ENCODE measurements at places on chromosomes 4 and X. TPM values are rescaled to one million over a fixed set of nuclear protein-coding genes. Genes with fewer than 3 reads are reported as not detected.
A peak's percentile ranks its signal among the peaks of the same experiment; 100 is the strongest.

The IGFBP7 gene
- 7.6 TPM for total RNA-seq

DNA sequence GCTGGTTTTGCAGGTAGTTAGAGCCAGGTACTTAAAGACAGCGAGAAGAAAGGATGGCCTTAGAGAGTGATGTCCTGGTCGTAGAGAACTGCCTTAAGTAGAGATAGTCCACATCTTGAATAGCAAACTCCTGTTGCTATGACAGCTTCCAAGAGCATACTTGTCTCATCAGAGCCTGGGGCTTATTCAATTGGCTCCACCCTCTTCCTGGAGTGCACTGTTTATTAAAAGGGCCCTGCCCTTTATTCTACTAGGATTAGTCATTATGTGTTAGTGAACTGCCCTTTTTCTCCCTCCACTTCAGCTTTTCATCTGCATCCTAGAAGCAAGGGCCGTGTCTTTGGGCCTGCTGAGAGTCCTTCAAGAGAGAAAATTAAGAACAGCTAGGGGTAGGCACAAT, 94.5 kb upstream of the EOLA2 start:
- no peak for DNase-seq
- peaks cover 8% of the 10 kb centered on the region for H3K4me1 ChIP-seq
- peaks cover 4% of the 10 kb centered on the region for H3K36me3 ChIP-seq
- no peaks in the 10 kb centered on the region for H3K27me3 ChIP-seq
- H3K4me3 ChIP-seq = no peak overlapping the region

DNA sequence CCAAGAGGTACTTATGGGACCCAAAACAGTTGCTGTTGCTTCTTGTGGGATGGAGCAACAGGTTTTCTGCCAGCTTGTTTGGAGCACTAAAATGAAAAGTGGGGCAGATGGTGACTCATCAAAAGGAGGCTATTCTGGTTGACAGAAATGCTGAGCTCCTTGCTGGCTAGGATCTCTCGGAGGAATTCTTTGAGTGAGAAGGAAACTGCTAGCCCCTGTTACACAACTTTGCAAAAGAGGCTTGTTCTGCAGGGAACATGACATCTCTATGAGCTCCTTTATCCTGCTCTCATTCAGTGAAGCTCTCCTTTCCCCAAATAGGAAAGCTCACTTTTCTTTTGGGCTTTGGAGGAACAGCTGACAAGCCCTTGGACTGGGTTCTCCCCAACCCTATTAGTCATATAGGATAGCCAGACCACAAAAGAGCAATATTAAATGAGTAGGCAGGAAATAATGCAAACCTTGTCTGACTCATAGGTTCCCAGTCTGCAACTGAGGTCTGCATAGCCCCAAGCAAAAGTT, 108.3 kb downstream of the CDS1 start:
- no peak overlapping the region for H3K27ac ChIP-seq
- DNase-seq = no peak
- no peaks in the 10 kb centered on the region for H3K27me3 ChIP-seq

DNA sequence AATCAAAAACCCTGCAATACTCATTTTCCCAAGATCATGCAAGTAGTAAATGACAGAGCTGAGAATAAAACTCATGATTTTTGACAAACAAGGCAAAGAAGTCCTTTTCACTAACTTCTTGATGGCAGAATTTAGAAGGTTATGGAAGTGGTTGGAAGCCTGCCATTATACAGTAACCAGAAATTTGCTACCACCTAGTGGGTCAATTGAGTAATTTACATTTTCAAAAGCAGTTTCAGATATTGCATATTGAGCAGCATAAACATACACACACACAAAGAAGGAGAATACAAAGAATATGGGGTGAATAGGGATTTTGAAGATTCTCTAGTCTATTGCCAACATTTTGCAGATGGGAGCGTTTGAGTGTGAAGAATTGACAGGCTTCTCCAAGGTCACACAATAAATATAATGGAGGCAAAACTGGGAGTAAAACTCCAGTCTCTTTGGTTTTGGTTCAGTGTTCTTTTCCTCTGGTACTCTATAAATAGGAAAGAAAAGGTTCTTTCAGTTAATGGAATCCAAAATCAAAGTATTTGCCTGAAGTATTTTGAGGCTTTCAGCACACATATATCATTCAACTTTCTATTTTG, 70.2 kb downstream of the GC start:
- no peak overlapping the region for H3K4me3 ChIP-seq
- H3K27ac ChIP-seq = peak overlapping the region; percentile 12
- no peaks in the 10 kb centered on the region for H3K36me3 ChIP-seq
- peaks cover 3% of the 10 kb centered on the region for H3K27me3 ChIP-seq
- DNase-seq = no peak

The FAM47E gene
- total RNA-seq = 1.1 TPM

DNA sequence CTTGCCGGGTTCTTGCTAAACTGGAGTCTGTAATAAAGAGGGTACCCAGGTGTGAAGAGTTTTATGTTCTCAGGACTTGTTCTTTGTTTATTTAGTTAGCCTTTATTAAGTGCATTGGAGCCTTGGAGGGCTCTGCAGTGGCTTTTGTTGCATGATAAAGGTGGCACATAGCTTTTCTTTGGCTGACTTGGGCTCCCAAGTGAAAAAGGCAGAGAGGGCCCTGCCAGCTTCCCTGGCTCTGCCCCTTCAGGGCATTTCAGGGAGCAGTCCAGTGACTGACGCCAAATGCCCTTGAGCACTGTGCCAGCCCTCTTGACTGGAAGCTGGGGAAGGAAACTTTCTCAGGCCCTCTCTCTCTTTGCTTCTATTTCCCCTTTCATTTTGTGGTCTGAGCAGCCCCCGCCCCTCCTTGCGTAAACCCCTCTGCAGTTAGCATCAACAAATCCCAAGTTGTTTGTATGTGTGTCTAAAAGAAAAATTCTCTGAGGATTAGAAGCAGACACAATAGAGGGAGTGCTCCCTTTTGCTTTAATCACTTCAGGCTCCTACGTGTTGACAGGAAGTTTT, 152.2 kb downstream of the NHS start:
- DNase-seq = no peak
- peak overlapping the region; percentile 75 for H3K27ac ChIP-seq
- no peak overlapping the region for H3K4me3 ChIP-seq
- no peaks in the 10 kb centered on the region for H3K36me3 ChIP-seq

The HSFX1 gene
- 5.5 TPM for total RNA-seq

The ASB9 gene
- 2.8 TPM for total RNA-seq

DNA sequence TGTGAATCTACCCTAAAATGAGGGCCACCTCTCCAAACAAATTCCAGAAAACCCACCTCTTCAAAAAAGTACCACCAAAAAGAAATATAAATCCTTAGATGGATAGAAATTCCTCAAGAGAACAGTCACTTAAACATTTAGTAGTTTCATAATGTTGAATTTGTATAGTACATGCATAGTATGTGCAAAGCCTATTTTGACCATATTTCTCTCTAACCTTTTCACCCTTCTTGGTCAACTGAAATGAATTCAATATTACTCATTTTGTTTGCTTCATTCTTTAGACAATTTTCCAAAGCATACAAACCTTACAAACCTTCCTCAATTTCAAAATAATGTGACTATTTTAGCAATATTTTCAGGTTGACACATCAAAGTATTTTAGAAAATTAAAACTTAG, 4.1 kb downstream of the RHOXF1 start:
- no peak overlapping the region for H3K4me3 ChIP-seq
- H3K4me1 ChIP-seq = no peaks in the 10 kb centered on the region
- no peak overlapping the region for H3K27ac ChIP-seq
- no peak for DNase-seq
- H3K36me3 ChIP-seq = no peaks in the 10 kb centered on the region

The CNGA1 gene
- not detected for total RNA-seq

The CNOT6L gene
- total RNA-seq = 35.3 TPM

DNA sequence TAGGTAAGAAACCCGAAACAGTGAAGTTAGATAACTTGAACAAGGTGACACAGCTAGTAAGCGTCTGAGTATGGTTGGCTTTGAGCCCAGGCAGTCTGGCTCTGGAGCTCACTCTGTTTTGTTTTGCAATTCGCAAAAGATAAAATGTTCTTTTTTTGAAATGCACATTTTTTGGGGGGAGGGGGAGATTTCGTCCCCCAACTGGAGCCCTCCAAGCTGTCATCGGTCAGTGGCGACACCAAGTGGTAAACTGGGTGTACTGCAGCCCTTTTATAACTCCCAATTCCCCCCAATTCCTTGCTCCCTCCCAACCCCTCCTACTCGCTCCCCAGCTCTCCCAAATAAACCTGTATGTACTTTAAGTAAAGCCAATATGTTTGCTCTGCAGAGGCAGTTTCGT, 2.8 kb upstream of the CLCN5 start:
- no peaks in the 10 kb centered on the region for H3K4me1 ChIP-seq
- peak; percentile 34 for DNase-seq
- peaks cover 2% of the 10 kb centered on the region for H3K27me3 ChIP-seq

The PABPC5 gene
- 1.5 TPM for total RNA-seq

DNA sequence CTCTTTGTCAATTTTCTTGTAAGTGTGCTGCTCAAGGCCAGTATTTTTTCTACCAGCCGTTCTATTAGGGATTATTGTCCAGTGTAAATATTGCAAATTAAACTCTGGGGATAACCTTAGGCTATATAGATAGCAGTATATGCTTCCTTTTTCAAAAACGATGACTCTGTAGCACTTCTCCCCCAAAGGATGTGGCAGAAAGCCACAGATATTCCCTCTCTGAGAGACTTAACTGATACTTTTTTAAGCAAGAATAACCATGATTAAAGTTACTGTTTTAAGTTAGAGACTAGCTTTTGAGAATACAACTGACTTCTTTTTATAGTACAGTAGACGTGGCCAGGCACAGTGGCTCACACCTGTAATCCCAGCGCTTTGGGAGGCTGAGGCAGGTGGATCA, 130.0 kb downstream of the FHIP1A start:
- DNase-seq = no peak
- no peaks in the 10 kb centered on the region for H3K27me3 ChIP-seq
- H3K36me3 ChIP-seq = no peaks in the 10 kb centered on the region

- no peak for DNase-seq
- no peaks in the 10 kb centered on the region for H3K36me3 ChIP-seq
- peaks cover 4% of the 10 kb centered on the region for H3K4me1 ChIP-seq
- H3K27me3 ChIP-seq = peaks cover 2% of the 10 kb centered on the region
- no peak overlapping the region for H3K27ac ChIP-seq
These were observed 61.6 kb downstream of the KDM5C start for GRCh38 chrX:53163436-53163835.

- DNase-seq = no peak
- no peaks in the 10 kb centered on the region for H3K4me1 ChIP-seq
- H3K4me3 ChIP-seq = no peak overlapping the region
These were observed 41.6 kb upstream of the NKRF start for GRCh38 chrX:119647552-119648420.

DNA sequence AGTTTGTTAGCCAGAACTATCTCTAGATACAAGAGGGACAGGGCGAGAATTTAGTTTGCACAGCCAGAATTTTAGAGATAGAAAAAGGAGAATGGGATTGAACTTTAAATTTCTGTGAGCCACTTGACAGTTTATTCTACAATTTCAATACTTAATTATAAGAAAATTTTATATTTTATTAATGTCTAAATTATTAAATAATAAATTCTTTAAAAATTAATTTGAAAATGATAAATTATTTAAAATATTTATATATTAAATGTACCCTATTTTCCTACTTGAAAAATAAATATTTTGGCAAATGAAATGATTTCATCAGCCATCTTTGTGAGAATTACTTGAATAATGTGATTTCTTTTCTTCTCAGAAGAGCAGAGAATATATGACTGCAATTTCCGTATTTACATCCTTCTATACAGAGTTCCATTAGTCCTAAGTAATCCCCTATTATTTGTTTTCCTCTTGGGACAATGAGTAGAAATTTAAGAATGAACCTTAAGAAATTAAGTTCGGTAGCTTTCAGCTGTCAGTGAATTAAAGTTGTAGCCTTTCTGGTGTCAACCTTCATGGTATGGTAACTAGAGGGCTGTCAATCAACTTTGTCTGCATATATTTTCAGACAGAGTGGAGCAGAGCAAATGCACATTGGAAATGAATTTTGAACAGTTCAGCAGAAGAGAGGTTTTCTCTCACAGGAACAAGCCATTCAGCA, 763.9 kb downstream of the PCDH18 start:
- H3K27me3 ChIP-seq = no peaks in the 10 kb centered on the region
- DNase-seq = no peak
- no peak overlapping the region for H3K27ac ChIP-seq
- H3K4me3 ChIP-seq = no peak overlapping the region
- no peaks in the 10 kb centered on the region for H3K36me3 ChIP-seq
- no peaks in the 10 kb centered on the region for H3K4me1 ChIP-seq

- no peak overlapping the region for H3K4me3 ChIP-seq
- H3K27me3 ChIP-seq = peaks cover 4% of the 10 kb centered on the region
- no peaks in the 10 kb centered on the region for H3K36me3 ChIP-seq
- DNase-seq = no peak
- peaks cover 5% of the 10 kb centered on the region for H3K4me1 ChIP-seq
These were observed 67.7 kb downstream of the UGT2A3 start for GRCh38 chr4:68883870-68884269.

The NHSL2 gene
- 57.6 TPM for total RNA-seq

The HSFX4 gene
- total RNA-seq = not detected

DNA sequence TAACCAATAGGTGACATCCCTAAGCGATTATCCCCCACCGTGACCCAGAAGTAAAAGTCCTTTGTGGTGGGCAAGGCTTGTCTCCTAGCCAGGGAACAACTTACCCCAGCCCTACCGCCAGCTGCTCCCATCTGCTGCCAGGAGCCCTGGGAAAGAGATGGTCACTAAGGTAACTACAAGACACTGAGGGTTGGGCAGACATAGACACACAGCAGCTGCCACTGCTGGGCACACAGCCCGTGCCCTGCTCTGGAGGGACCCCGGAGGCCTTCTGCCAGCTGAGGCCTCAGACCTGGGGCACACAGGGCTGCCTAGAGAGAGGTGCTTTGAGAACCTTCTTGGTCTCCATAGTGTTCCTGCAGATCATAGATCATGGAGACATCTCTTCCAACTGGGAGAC, 53.0 kb upstream of the PROM1 start:
- H3K4me3 ChIP-seq = no peak overlapping the region
- no peak overlapping the region for H3K27ac ChIP-seq
- H3K27me3 ChIP-seq = peaks cover 4% of the 10 kb centered on the region
- H3K4me1 ChIP-seq = no peaks in the 10 kb centered on the region
- H3K36me3 ChIP-seq = peaks cover 3% of the 10 kb centered on the region

DNA sequence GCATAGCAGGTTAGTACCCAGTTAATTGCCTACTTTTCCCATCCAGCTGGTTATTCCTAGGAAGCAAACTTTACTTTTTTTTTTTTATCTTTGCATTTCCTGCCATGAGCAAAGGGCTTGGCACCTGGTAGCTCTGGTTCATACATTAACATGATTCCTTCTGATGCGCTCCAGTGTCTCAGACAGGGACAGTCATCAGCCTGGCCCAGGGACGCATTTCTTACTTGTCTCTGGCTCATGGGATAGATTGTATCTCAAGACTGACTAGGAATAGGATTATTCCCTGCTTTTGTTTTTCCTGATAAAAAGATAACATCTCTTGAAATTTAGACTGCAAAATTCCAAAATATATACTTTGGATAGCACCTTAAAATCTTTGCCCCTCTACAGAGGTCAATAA, 571.5 kb upstream of the TENM3 start:
- no peaks in the 10 kb centered on the region for H3K36me3 ChIP-seq
- H3K27ac ChIP-seq = no peak overlapping the region
- DNase-seq = no peak
- no peaks in the 10 kb centered on the region for H3K27me3 ChIP-seq

- H3K36me3 ChIP-seq = no peaks in the 10 kb centered on the region
- H3K27me3 ChIP-seq = peaks cover 13% of the 10 kb centered on the region
- peak; percentile 93 for DNase-seq
- no peak overlapping the region for H3K27ac ChIP-seq
These were observed 4.8 kb upstream of the NKX3-2 start for GRCh38 chr4:13548984-13549546.
